ENCODE measurements at places on chromosomes 12 and 14. TPM values are rescaled to one million over a fixed set of nuclear protein-coding genes. Genes with fewer than 3 reads are reported as not detected.

The SPATS2 gene
- total RNA-seq: 5.9 TPM

The GPR65 gene
- 0.25 TPM for total RNA-seq

The MMP14 gene
- 22.1 TPM for total RNA-seq

The CDCA4 gene
- 2.0 TPM for total RNA-seq

The RTN1 gene
- 0.80 TPM for total RNA-seq

The TRHDE gene
- 0.96 TPM for total RNA-seq

The USP44 gene
- total RNA-seq: 0.80 TPM

The SERPINA12 gene
- not detected for total RNA-seq

The PCED1B gene
- total RNA-seq: 0.55 TPM

The GLI1 gene
- total RNA-seq: 0.93 TPM

The FAM161B gene
- total RNA-seq: 4.7 TPM

The ARHGAP9 gene
- 4.2 TPM for total RNA-seq

The PPFIBP1 gene
- total RNA-seq: 258 TPM

The WSCD2 gene
- total RNA-seq: 0.14 TPM

The KCNMB4 gene
- total RNA-seq: 1.4 TPM

The REP15 gene
- 5.5 TPM for total RNA-seq

The ZNF10 gene
- total RNA-seq: 5.6 TPM

The SRP54 gene
- total RNA-seq: 28.5 TPM

The NDRG2 gene
- 346 TPM for total RNA-seq

The NEUROD4 gene
- not detected for total RNA-seq

The EPYC gene
- not detected for total RNA-seq
